ENCODE measurements at places on chromosomes 1 and 21. TPM values are rescaled to one million over a fixed set of nuclear protein-coding genes. Genes with fewer than 3 reads are reported as not detected.

The RAB3B gene
- polyA plus RNA-seq, result 15.0 TPM

The PRR9 gene
- polyA plus RNA-seq, result not detected

The INSRR gene
- polyA plus RNA-seq, result 3.0 TPM

The FAM229A gene
- polyA plus RNA-seq, result 6.1 TPM

The GPR153 gene
- polyA plus RNA-seq, result 26.9 TPM

The HAO2 gene
- polyA plus RNA-seq, result not detected

The LAX1 gene
- not detected for polyA plus RNA-seq

The CR1L gene
- not detected for polyA plus RNA-seq

The C1orf116 gene
- not detected for polyA plus RNA-seq

The APOBEC4 gene
- polyA plus RNA-seq, result not detected

The RGS8 gene
- 8.3 TPM for polyA plus RNA-seq

The UMODL1 gene
- not detected for polyA plus RNA-seq

The RAB13 gene
- 0.53 TPM for polyA plus RNA-seq

The STIL gene
- polyA plus RNA-seq, result 1.5 TPM

The SLC45A1 gene
- 13.7 TPM for polyA plus RNA-seq

The EPS15 gene
- 91.9 TPM for polyA plus RNA-seq

The MAP1LC3C gene
- 0.50 TPM for polyA plus RNA-seq

The GUCA2A gene
- not detected for polyA plus RNA-seq

The CDC42SE1 gene
- polyA plus RNA-seq, result 107 TPM

The MPL gene
- polyA plus RNA-seq, result not detected

The CDA gene
- not detected for polyA plus RNA-seq

The LCE1D gene
- not detected for polyA plus RNA-seq

The NTMT2 gene
- polyA plus RNA-seq, result 0.27 TPM

The ANGPTL3 gene
- not detected for polyA plus RNA-seq

Data from neural cell (in vitro differentiated cells).